ENCODE measurements at places on chromosomes 13 and 19. TPM values are rescaled to one million over a fixed set of nuclear protein-coding genes. Genes with fewer than 3 reads are reported as not detected.

- peak; percentile 80 for DNase-seq
Measured at GRCh38 chr13:43905435-43906031, 25.8 kb downstream of the LACC1 start.

OBI1 gene
- 22.2 TPM for total RNA-seq

DNA sequence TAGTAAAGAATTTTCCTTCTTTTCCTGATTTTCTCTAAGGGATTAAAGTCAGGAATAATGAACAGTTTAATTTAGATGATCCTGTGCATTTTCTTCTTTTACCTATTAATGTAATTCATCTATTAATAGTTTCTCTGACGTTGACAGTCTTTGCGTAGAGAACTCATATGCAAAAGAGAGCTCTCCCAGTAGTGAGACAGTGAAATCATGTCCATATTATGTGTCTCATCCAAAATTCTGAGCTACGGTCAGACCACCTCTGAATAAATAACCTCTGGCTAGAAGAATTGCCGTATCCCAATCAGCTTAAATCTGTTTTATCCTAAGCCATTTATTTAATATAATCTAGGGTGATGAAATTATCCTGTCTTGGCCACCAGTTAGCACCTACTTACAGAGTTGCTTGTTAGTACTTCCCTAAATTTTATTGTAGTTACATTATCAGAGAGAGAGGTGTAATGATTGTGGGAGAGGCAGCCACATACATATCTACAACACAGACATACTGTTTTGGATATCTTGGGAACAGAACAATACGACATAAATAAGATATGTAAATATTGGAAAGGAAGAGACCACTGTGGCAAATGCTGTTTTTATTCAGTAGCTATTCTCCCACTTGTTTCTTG lies 30.7 kb downstream of the PDS5B start:
- DNase-seq, result no peak

GRCh38 chr19:51861870-51862622 lies 25.7 kb downstream of the ZNF577 start:
- DNase-seq, result no peak

C19orf18 gene
- total RNA-seq, result not detected

DNA sequence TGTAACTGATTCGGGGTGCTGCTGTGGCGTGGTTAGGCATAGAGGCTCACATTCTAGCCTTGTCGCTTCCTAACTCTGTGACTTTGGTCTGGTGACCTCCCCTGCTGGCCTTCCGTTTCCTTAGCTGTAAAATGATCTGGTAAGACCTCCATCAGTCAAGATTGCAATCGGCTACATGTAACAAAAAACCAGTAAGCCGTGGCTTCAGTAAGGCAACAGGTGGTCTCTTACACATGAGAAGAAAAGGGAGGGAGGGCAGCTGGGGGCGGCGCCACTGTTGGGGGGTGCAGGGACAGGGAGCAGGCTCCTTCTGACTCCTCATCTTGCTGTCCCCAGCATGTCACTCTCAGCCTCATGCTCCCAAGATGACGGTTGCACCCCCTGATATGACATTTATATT lies 148.0 kb downstream of the SIPA1L3 start:
- peak; percentile 36 for DNase-seq

POLR2E gene
- total RNA-seq, result 197 TPM

- no peak for DNase-seq
Measured at GRCh38 chr19:6248844-6249243, 30.9 kb downstream of the MLLT1 start.

GRCh38 chr13:85976242-85976641 lies 177.0 kb upstream of the SLITRK6 start:
- no peak for DNase-seq

FXYD1 gene
- total RNA-seq, result 0.46 TPM

SPACA4 gene
- not detected for total RNA-seq

ZC3H4 gene
- 19.1 TPM for total RNA-seq

ZMYM5 gene
- total RNA-seq, result 17.7 TPM

DNA sequence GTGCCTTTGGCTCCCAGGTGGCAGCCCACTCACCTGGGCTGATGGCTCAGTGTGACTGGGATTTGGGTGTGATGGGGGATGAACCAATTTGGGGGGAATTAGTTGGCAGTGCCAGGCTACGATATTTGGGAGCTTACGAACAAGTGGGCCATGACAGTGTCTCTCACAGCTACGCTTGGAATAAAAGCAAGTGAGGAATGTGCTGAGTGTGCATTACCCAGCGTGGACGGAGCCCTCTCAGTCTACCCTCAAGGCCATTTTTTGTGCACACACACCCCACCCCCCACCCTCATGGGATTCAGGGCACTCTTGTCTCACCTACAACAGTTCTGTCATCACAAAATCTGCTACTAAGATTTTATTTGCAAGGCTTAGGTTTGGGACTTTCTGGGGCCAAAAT lies 329.1 kb downstream of the NDFIP2 start:
- no peak for DNase-seq

DNA sequence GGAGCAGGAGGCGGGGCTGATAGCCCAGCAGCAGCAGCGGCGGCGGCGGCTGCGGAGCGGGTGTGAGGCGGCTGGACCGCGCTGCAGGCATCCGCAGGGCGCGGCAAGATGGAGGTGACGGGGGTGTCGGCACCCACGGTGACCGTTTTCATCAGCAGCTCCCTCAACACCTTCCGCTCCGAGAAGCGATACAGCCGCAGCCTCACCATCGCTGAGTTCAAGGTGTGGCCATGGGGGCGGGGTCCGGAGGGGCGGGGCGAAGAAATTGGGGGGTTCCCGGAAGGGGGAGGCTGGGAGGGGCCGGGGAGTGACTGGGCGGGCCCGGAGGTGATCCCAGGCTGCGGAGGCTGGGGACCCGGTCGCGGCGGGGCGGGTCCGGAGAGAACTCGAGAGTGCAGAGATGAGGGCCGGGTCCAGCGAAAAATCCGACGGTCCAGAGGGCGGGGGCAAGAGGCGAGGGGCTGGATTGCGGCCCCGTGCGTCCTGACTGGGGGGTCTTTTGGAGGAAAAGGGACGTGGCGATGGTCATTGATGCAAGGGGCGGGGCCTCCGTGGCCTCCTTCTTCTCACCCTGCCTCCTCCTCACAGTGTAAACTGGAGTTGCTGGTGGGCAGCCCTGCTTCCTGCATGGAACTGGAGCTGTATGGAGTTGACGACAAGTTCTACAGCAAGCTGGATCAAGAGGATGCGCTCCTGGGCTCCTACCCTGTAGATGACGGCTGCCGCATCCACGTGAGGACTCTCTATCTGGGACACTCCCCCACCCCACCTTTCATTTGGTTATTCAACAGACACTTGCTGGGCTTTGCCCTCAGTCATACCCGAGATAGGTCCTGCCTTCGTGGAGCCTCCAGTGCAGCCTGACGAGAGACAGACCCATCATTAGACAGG lies at the start of gene TBCB:
TBCB (plus strand) TSS at position 16 of the 891 bp plus-strand sequence; CDS start at position 109, 93 bp downstream.
- DNase-seq, result peak; percentile 86

SOHLH2 gene
- total RNA-seq, result 1.1 TPM

GRCh38 chr19:33311326-33311682 lies 9.0 kb upstream of the CEBPA start:
- DNase-seq, result no peak

PSG7 gene
- total RNA-seq, result not detected

GRCh38 chr13:48653472-48653939 lies at the start of gene CYSLTR2:
Gene CYSLTR2, plus strand, starts transcription at chr13:48653929. Its CDS starts 52,889 bp downstream, at chr13:48706818.
- peak; percentile 6 for DNase-seq
